ENCODE measurements at places on chromosomes 7 and 10.

- DNase-seq, result no peak
Measured at GRCh38 chr7:4134204-4134603, 547.9 kb upstream of the FOXK1 start.

DNA sequence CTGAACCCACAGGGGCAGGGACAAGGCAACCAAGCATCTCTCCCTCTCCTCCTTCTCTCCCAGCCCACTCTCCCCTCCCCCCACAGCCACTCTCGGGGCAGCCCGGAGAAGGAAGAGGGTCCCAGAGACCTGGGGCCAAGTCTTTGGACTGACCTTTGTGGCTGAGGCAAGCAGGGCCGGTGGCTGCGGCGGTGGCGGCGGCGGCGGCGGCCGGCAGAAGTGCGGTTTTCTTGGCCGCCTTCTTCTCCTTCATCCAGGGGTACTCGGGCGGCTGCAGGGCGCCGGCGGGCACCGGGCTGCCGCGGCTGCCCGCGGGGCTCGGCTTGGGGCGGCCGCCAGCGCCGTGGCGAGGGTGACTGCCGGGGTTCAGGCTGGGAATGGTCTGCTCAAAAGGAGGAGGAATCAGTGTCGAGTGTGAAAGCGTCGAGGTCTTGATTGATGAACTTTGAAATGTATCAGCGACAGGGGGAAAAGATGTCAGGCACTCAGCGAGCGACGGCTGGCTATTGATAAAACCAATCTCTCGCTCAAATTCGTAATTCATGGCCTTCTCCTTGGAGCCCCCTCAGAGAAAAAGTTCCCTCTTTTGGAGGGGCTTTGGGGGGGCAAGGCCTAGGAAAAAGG, 414 bp downstream of the HOXA2 start:
- no peak for DNase-seq

- DNase-seq, result no peak
Measured at GRCh38 chr10:75616874-75617478, 185.6 kb downstream of the LRMDA start.

- no peak for DNase-seq
Measured at GRCh38 chr10:126520751-126521317, 132.6 kb upstream of the ADAM12 start.

GRCh38 chr10:818526-819220, 112.8 kb downstream of the LARP4B start:
- no peak for DNase-seq

GRCh38 chr7:85023066-85023712, 163.7 kb downstream of the SEMA3D start:
- DNase-seq, result no peak

- DNase-seq, result no peak
Measured at GRCh38 chr7:25385506-25386136, 157.3 kb upstream of the NPVF start.

GRCh38 chr10:31578181-31578852, 259.3 kb downstream of the ZEB1 start:
- no peak for DNase-seq

DNA sequence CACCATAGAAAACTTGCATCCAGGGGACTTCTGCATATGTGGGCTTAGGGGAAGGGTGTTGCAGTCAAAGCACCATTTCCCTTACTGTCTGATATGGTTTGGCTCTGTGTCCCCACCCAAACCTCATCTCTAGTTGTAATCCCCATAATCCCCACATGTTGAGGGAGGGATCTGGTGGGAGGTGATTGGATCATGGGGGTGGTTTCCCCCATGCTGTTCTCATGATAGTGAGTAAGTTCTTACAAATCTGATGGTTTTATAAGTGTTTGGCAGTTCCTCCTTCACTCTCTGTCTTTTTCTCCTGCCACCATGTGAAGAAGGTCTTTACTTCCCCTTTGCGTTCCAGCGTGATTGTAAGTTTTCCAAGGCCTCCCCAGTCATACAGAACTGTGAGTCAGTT, 177.4 kb downstream of the ADK start:
- no peak for DNase-seq

- DNase-seq, result no peak
Measured at GRCh38 chr10:67487906-67488619, 207.9 kb downstream of the CTNNA3 start.

DNA sequence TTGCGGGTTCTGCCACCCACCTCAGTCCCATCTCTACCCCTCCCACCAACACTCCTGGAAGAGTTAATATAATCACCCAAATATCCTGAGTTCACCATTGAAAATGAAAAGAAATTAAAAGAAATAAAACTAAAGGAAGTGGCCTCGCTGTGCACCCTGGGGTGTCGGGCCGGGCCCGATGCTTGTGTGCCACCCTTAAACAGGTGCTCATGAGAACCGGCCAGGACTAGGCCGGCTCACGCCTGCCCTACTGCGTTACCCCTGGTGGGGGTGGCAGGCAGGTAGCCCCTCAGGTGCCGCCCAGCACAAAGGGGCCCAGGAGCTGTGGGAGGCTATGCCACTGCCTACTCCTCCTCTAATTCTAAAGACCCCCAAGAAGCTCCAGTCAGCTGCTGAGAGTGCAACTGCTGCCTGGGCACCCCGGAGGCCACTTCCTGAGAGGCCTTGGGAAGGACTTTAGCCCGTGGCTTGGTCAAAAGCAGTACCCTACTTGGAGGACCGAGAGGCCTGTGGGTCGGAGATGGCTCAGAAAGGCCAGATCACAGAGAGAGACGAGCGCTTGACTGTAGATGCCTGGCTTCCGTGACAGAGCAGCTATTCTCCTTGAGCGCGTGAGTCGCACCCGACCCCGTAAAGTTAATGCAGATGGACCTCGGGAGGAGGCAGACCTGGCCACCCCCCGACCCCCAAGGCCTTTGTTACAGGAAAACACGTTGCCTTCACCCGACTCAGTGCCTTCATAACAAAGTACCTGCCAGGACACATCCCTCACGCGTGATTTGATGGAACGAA, 51.0 kb upstream of the PPP2R2D start:
- no peak for DNase-seq

- DNase-seq, result no peak
Measured at GRCh38 chr7:79217976-79218626, 235.4 kb downstream of the MAGI2 start.

DNA sequence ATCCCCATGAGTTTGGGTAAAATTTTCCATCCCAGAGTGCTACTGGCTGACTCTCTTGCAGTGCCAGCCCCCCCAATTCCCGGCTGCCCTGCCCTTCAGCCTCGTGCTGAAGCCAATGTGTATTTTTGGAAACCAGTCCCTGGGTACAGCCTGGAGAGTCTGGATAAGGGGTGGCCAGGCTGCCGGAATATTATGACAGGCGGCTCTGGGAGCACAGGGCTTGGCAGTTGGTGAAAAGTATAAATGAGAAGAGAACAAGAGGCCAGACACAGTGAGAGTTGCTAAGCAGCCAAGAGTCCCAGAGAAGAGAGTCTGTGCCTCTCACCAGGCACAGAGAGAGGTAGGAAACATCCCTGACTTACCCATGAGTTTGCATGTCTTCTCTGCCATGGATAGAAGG, 53.6 kb downstream of the TMEM130 start:
- DNase-seq, result no peak

- DNase-seq, result no peak
Measured at GRCh38 chr7:4065190-4065589, 616.9 kb upstream of the FOXK1 start.

GRCh38 chr7:123918309-123918708, 6.7 kb upstream of the SPAM1 start:
- no peak for DNase-seq

GRCh38 chr7:106640368-106641141, 20.4 kb downstream of the CCDC71L start:
- no peak for DNase-seq

- no peak for DNase-seq
Measured at GRCh38 chr10:13987446-13987845, 343.3 kb downstream of the FRMD4A start.

DNA sequence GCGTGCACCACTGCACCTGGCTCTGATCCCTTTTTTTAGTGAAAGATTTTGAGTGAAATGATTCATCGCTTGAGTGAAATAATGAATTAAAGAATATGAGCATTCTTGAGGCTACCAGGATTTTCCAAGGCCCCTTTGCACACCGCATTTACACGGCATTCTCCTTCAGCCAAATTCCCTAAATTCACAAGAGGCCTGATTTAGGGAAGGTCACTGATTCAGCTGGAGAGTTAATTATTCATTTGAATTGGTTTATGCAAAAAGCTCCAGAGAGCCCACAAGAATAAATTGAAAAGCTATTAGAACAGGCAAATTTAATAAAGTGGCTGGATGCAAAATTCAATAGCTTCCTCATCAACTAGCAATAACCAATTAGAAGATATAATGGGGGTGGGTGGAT, 46.5 kb downstream of the LEP start:
- no peak for DNase-seq

GRCh38 chr10:80472234-80473095, 18.4 kb downstream of the TSPAN14 start:
- DNase-seq, result no peak

DNA sequence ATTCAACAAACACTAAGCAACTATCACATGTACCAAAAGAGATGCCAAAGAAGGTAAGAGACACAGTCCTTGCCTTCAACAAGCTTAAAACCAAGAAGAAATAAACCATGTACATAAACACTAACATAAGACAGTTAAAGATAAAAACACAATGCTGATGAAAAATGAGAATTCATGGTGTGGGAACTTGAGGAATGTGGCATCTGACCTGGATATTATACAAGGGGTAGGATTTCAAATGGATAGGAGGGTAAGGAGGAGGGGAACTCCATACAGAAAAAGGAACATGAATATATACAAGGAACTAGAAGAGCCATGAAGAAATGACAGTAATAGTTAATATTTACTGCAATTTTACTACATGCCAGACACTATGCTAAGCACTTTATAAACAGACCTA, 11.0 kb downstream of the HIBADH start:
- DNase-seq, result no peak

DNA sequence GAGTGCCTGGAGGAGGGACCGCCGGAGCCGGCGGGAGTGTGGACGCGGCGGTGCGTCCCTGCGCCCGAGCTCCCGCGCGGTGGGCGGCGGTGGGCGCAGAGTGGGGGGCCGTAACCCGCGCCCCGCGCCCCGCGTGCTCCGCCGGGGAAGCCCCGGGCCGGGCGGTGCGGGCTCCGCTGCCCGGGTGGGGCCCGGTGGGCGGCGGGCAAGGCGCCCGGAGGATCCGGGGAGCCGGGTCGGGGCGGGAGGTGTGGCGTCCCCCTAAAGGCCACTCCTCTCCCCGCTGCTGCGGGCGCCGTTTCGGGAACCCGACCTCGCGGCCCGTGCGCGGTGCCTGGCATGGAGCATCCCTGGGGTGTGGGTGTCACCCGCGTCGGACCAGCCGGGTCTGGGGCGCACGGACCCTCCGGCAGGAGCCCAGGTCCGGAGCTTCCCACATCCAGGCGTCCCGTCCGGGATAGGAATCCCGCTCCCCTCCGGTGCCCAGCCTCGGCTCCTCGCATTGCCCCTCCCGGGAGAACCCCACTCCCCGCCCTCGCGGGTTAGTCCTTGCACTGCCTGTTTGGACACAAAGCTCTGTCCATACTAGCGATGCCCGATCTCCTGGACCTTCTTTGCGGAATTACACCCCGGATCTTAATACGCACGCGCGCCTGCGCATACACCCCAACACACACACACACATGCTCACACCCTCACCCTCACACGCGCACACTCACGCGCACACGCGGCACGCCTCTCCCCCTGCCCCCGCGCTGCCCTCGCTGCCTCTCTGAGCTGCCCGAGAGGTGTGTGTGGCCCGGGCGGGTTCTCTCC, 723 bp downstream of the MTURN start:
- peak; percentile 10 for DNase-seq

DNA sequence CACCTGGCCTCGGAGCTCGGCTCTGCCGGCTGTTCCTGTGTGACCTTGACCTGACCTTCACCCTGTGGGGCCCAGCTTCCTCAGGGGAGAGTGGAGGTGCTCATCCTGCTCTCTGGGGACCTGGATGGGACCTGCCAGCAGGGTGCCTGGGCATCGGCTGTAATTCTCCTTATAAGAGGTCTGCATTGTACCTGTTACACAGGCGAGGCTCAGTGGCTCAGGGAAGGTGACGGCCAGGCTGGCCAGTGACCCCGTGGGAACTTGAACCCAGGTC, 29.0 kb downstream of the RET start:
- no peak for DNase-seq

- no peak for DNase-seq
Measured at GRCh38 chr7:75948179-75948578, 33.2 kb downstream of the POR start.

- DNase-seq, result no peak
Measured at GRCh38 chr7:106806556-106806955, 58.5 kb upstream of the PIK3CG start.

DNA sequence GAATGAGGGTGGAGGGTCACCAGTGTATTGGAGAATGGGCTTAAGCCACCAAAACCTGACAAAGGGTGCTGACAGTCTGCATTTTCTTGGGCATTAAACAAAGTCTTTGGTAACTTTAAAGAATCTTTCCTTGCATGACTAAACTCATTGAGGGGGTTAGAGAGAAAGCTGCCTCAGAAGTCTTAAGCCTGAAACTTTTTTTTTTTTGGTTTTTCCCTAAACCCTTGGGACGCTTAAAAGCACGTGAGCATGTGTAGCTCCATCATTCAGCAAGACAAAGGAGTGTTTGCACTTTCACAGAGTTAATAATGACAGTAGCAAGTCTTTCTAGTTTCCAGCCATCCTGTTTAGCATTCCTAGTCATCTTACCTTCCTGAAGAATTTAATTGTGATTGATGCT, 110.7 kb downstream of the LRMDA start:
- no peak for DNase-seq

- no peak for DNase-seq
Measured at GRCh38 chr10:76085817-76086167, 654.4 kb downstream of the LRMDA start.

DNA sequence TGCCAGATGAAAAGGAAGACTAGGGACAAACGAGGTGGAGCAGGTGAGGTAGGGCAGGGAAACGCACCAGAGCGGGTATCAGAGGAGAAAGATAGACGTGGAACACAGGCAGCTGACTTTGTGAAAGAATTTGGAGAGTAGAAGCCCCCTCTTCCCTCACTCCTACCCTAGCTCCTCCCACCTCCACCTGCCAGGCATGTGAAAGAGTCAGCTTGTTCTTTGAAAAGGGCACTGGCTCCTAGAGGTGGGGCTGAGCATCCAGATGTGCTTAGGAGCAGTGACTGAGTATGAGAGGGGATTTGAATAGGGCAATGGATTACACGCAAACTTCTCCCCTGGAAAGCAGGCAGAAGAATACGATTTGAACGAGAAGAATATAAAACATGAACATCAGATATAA, 174.2 kb upstream of the INHBA start:
- DNase-seq, result no peak

All from stimulated activated CD8-positive, alpha-beta memory T cell treated with anti-CD3 and anti-CD28 coated beads, Interleukin-4, amount 100 ng/mL, for 4 hours (primary cell).